ENCODE measurements at places on chromosomes 7 and 10.

DNA sequence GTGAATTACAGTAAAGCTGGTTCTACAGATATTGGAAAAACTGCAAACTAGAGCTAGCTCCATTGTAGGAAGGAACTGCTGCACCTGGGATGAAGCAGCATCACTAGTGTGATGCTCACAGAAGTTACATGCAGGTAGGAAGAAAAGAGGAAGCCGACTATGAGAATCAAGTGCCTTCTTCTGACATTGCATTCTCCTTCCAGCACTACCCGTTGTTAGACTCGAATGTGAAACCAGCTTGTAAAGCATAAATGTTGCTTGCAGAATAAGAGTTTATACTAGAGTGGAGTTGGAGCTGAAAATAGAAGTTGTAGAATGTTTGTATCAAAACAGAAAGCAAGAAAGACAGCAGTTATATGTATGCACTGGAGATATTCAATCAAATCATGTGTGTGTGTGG lies 49.9 kb downstream of the TRIM24 start:
- no peak for DNase-seq

GRCh38 chr10:112728118-112728883 lies 221.7 kb upstream of the TCF7L2 start:
- no peak for DNase-seq

- no peak for DNase-seq
These were observed 85.6 kb upstream of the ANLN start for GRCh38 chr7:36304099-36304425.

DNA sequence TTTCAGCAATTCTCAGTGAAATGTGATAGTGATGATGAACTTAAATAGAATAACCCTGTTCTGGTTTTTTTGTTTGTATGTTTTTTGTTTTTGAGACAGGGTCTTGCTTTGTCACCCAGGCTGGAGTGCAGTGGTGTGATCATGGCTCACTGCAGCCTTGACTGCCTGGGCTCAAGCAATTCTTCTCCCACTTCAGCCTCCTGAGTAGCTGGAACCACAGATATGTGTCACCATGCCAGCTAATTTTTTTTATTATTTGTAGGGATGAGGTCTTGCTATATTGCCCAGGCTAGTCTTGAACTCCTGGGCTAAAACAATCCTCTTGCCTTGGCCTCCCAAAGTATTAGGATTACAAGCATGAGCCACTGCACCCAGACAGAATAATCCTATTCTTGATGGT lies 14.3 kb upstream of the COL17A1 start:
- DNase-seq: no peak

- no peak for DNase-seq
These were observed 90.3 kb upstream of the SFMBT2 start for GRCh38 chr10:7501157-7501556.

- DNase-seq: no peak
These were observed 5.7 kb downstream of the HIPK2 start for GRCh38 chr7:139772115-139772514.

- DNase-seq: no peak
These were observed 21.0 kb downstream of the CDK6 start for GRCh38 chr7:92815412-92815811.

GRCh38 chr10:99711129-99711719 lies 20.7 kb downstream of the COX15 start:
- DNase-seq: peak; percentile 49

GRCh38 chr7:24283554-24283896 lies 465 bp upstream of the NPY start:
- no peak for DNase-seq

- DNase-seq: no peak
These were observed 48.5 kb upstream of the SLC29A3 start for GRCh38 chr10:71270301-71271220.

DNA sequence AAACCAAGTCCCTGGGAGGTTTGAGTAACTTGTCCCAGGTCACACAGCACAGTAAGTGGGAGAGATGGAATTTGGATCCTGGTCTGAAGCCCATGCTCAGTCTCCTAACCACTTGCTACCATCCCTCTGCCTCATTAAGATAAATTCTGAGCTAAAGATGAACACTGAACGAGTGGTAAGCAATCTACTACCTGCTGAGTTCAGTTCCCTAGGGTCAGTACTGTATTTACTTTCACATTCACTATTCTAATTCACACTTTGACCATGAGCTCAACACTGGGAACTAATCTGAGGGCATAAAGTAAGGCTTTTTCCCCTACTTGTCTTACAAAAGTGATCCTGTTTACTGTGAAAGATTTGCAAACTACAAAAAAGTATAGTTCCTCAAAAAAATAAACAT lies 2.4 kb downstream of the UROS start:
- DNase-seq: no peak

DNA sequence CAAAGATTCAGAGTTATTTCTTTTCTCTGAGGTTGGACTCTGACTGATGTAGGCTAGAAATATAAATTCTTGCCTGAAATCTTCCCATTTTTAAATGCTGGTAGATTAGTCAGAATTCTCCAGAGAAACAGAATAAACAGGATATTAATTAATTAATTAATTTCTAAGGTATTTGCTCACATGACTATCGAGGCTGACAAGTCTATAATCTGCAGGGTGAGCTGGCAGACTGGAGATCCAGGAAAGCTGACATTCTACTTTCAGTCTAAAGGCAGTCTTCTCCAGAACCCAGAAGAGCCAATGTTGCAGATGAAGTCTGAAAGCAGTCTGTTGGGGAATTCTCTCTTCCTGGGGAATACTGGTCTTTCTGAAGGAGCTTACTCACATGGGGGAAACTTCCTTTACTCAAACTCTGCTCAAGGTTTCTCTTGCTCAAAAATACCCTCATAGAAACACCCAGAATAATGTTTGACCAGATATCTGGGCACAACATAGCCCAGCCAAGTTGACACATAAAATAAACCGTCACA lies 189.7 kb downstream of the KIF20B start:
- DNase-seq: no peak

- no peak for DNase-seq
These were observed 2.9 kb downstream of the TWIST1 start for GRCh38 chr7:19114551-19114855.
